Stimulated activated CD4-positive, alpha-beta T cell treated with anti-CD3 and anti-CD28 coated beads, Interleukin-1b, Interleukin-23, amount 100 ng/mL, for 24 hours (primary cell): ENCODE measurements at places on chromosomes 3 and 15.

DNA sequence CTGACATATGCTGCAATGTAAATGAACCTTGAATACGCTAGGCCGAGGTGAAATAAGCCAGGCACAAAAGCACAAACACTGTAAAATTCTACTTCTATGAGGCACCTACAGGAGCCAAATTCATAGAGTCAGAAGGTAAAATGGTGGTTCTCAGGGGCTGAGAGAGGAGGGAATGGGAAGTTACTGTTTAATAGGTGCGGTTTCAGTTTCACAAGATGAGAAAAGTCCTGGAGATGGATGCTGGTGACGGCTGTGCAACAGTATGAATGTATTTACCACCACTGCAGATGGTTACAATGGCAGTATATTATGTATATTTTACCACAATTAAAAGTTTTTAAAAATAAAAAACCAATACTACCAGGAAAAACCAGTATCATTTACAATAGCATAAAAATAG, 4.0 kb downstream of the TNK2 start:
- no peak for DNase-seq

- DNase-seq, result no peak
These were observed 38.7 kb downstream of the ANXA2 start for GRCh38 chr15:60358935-60359682.

DNA sequence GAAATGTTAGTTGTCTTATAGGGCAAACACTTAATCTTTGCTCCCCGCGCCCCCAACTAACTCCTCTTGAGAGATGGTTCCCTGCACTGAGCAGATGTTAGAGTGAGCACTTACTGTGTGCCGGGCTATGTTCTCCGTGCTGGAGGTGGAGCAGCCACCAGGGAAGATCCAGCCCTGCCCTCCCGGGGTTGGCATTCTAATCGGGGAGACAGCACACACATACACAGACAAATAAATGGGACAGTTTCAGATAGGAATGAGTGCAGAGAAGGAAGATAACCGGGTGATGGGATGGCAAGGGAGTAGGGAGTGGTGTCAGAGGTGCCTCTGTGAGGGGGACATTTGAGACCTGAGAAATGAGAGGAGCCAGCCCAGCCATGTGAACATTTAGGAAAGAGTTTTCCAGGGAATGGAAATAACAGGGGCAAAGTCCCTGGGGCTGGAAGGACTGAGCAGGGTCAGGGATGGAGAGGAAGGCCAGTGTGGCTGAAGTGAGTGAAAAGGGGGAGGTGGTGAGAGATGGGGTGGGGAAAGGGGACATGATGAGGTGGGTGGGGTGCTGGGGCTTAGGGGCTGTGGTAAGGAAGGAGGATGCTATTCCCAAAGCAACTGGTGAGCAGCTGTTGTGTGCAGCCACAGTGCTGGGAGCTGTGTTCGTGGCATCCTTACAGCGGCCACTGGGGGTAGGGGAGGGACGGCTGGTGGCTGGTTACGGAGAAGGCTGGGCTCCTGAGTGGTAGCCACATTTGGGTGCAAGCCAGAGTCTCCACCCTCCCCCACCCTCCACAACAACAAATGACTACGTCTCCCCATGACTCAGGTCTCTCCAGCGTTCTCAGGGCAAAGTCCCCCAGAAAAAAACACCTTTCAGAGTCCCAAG, 15.4 kb upstream of the FGD5 start:
- no peak for DNase-seq

DNA sequence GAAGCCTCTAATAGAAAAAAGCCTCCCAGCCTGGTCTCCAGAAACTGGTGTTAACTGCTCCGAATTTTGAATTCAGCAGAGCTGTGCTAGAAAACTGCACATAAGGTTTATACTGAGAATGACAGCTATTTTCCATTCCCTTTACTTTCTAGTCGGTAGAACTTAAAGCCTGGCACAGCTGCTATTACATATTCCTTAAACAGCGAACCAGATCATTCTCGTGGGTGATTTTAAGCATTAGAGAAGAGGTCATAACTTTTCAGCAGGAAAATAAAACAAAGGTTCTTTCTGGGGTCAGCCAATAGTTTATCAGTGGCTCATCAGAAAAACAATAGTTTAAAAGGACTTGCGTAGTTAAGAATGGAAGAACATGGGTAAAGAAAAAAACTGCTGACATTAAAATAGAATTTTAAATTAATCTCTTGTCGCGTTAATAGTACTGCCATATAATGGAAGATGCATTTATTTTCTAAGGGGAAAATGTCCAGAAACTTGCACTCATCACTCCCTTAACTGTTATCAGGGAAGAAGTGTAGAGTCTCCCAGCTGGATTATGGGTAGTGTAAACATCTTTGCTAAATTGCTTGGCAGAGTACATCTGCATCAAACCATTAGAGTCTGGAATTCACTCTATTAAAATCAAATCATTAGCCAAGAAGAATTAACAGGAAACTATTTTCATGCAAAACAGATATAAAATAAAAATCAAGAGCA, 7.9 kb downstream of the VGLL4 start:
- no peak for DNase-seq

DNA sequence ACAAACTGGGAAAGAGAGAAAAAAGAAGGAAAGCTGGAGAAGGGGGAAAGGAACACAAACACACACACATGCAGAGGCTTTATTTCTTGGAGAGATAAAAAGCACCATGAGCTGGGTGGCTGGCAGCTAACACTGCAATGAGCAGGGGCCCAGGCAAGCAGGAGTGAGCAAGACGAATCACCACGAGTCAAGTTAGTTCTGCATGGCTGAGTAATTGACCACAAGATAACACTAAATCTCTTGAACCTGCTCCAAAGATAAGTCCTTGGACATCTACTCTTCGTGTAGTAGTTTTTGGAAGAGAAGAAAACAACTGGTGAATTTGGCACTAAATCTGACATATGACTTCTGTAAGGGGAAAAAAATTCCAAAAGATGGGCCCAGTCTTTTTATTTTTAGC, 100.9 kb downstream of the MYO5A start:
- no peak for DNase-seq
